ENCODE measurements at places on chromosomes 11 and 22. TPM values are rescaled to one million over a fixed set of nuclear protein-coding genes. Genes with fewer than 3 reads are reported as not detected.
A peak's percentile ranks its signal among the peaks of the same experiment; 100 is the strongest.

The PDGFB gene
- 53.4 TPM for total RNA-seq

The B3GAT1 gene
- 18.2 TPM for total RNA-seq

DNA sequence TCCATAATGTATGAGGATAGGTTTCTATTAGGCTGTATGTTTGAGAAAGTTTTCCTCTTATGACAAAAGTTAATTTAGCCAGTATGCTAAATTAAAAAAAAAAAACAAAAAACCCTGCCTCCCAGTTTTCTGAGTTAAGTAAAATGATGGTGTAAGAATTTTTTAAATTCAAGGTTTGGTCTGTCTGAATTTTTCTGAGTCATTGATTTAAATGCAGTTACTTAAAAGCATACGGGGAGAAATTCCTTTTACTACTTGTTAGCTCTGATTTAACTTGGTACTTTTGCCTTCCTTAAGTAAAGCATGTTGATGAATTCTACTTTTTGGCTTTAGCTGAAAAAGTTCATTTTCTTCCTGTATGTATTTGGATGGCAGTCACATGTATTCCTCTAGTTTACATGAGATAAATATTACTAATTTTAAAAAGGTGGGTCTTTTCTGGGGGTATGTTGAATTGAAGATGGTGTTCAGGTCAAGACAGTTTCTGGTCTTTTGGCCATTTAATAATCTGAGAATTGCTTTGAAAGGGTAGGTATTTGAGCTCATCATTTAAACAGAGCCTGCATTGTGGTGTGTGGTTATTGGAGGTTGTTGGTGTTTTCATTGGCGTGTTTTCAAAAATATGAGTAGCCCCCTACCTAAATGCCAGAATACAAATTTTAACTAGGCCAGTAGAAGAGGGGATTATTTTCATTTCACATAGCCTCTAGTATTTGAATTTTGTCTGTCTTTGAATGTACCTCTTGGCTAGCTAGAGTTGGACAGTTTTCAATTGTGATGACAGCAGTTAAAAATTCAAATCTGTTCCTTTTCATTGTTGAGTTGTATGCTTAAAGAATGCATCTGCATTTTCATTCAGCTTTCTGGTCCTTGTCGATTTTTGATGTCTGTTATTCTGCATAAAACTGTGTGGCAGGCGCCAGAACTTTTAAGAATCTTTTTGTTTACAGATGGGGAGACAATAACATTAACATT is 64.7 kb downstream of the MTMR3 start:
- no peaks in the 10 kb centered on the region for H3K36me3 ChIP-seq
- H3K4me1 ChIP-seq, result peaks cover 17% of the 10 kb centered on the region
- no peak for DNase-seq
- no peak overlapping the region for H3K27ac ChIP-seq

The IRF7 gene
- 11.6 TPM for total RNA-seq

The FOLH1 gene
- total RNA-seq, result 2.8 TPM

The CRYBB2 gene
- 1.9 TPM for total RNA-seq

GRCh38 chr22:48925450-48925849 is 902.2 kb downstream of the BRD1 start:
- no peak overlapping the region for H3K27ac ChIP-seq
- no peaks in the 10 kb centered on the region for H3K36me3 ChIP-seq
- H3K4me1 ChIP-seq, result no peaks in the 10 kb centered on the region
- peaks cover 2% of the 10 kb centered on the region for H3K27me3 ChIP-seq
- no peak for DNase-seq

DNA sequence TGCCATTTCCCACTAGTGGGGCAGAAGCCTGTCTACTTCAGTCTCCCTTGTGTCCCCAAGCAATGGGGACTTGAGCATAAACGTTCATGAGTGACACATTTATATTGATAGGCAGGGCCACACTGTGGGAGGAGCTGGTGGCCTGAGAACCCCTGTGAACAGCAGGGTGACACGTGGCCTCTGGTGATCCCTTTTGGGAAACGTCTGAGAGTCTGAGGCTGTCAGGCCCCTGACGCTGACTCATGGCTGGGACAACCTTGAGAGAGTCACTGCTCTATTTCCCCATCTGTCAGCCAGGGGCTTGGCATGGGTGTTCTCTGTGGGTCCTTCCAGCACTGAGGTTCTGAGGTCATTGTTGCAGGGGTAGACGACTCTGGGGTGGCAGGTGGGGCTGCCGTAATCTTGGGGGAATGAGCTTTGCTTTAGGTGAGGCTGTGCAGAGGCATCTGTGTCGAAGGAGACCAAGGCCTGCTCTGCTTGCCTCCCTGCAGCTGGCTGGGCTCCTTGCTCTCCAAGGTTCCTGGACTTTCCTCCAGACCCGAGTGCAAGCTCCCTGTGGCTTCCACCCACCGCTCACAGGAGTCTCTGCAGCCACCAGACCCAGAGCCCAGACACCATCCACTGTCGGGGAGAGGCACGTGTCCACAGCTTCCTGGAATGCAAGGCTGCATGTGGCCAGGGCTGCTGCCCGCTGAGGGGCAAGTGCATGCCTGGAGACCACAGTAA is 54.7 kb downstream of the SMIM38 start:
- no peak overlapping the region for H3K27ac ChIP-seq
- H3K36me3 ChIP-seq, result no peaks in the 10 kb centered on the region
- no peak overlapping the region for H3K4me3 ChIP-seq
- no peaks in the 10 kb centered on the region for H3K4me1 ChIP-seq

The NPAS4 gene
- not detected for total RNA-seq

GRCh38 chr11:67056267-67057204 is at the start of gene RHOD:
Gene RHOD (plus strand): TSS chr11:67056847. CDS start chr11:67056903, 56 bp downstream.
- DNase-seq, result peak; percentile 59
- H3K4me1 ChIP-seq, result peaks cover 2% of the 10 kb centered on the region
- H3K27ac ChIP-seq, result no peak within 1 kb of the TSS
- H3K36me3 ChIP-seq, result no peaks in the 10 kb centered on the region
- peak within 1 kb of the TSS; percentile 82 for H3K4me3 ChIP-seq
- H3K27me3 ChIP-seq, result peaks cover 1% of the 10 kb centered on the region

- H3K4me1 ChIP-seq, result peaks cover 35% of the 10 kb centered on the region
- H3K36me3 ChIP-seq, result peaks cover 18% of the 10 kb centered on the region
- H3K27ac ChIP-seq, result peak overlapping the region; percentile 96
- DNase-seq, result no peak
- H3K27me3 ChIP-seq, result peaks cover 13% of the 10 kb centered on the region
- H3K4me3 ChIP-seq, result peak overlapping the region; percentile 98
Observed at GRCh38 chr22:36386351-36386899, 1.3 kb downstream of the MYH9 start.

DNA sequence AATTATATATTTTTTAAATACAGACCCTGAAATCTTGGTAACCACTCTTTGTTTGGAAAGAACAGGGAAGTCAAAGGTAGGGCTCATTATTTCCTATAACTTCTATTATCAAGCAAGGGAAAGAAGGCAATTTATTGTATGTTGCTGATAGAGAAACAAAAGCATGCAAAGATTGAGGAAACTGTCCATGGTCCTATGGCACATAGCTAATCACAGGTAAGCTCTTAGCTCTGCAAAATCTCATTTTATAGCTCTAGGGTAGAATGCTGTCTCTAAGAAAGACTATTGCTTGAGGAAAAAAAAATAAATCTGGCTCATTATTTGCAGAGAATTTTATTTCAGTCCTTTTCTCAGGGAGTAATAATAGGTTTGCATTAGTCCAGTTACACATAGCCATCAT is 7.4 kb upstream of the GUCY1A2 start:
- no peaks in the 10 kb centered on the region for H3K36me3 ChIP-seq
- H3K4me3 ChIP-seq, result no peak overlapping the region
- DNase-seq, result no peak
- no peaks in the 10 kb centered on the region for H3K4me1 ChIP-seq
- no peak overlapping the region for H3K27ac ChIP-seq
- no peaks in the 10 kb centered on the region for H3K27me3 ChIP-seq

- H3K36me3 ChIP-seq, result no peaks in the 10 kb centered on the region
- H3K27me3 ChIP-seq, result no peaks in the 10 kb centered on the region
- H3K4me1 ChIP-seq, result no peaks in the 10 kb centered on the region
- H3K4me3 ChIP-seq, result no peak overlapping the region
Observed at GRCh38 chr11:4839851-4840549, 9.0 kb downstream of the OR51S1 start.
